ENCODE measurements at places on chromosomes 3 and 15.

GRCh38 chr3:133868186-133868585, 27.5 kb downstream of the RAB6B start:
- no peak for DNase-seq

- DNase-seq, result no peak
Measured at GRCh38 chr3:186329589-186329988, 32.4 kb downstream of the DGKG start.

GRCh38 chr3:114320246-114320645, 26.4 kb downstream of the TIGIT start:
- no peak for DNase-seq

DNA sequence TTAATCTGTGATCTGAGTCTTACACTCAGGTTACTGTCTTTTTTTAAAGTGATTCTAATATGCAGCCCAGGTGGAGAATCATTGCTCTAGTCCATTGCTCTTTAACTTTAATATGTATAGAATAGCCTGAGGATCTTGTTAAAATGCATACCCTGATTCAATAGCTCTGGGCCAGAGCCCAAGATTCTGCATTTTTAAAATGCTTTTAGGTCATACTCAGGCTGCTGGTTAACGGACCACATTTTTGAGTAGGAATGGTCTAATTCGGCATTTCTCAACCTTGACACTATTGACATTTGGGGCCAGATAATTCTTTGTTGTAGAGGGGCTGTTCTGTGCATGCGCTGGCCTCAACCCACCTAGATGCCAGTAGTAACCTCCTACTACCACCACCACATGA, 20.9 kb upstream of the FSTL1 start:
- no peak for DNase-seq

GRCh38 chr3:113143353-113143752, 68.0 kb upstream of the BOC start:
- DNase-seq, result no peak

GRCh38 chr3:83926291-83926690, 1032.5 kb upstream of the CADM2 start:
- DNase-seq, result no peak

DNA sequence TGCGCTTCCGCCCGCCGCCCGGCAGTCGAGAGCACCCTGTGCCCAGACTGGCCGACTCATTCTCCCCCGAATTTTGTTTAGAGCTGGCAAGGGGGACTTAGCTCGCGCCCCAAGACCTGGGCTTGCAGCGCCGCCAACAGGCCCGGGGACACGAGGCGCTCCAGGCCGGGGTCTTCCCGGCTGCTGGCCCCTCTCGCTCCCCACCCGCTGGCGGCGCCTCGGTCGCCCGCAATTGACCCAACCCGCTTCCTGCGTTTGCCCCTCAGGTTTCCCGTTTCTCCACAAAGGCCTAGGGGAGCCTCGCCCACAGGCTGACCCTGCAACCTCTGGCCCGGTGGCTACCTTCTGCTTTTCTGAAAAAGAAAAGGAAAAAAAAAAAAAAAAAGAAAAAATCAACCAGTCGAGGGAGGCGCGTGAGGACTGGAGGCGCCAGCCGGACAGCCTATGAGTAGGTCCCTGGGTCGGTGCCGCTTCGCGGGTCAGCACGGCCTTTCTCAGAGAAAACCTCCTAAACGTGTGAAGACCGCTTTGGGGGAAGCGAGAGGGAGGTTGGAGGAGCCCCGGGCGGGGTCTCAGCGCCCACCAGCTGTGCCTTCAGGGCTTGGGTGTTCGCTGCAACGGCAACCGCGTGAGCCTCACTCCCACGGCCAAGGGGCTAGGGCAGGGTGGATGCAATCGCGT, 7.2 kb downstream of the FOXL2 start:
- DNase-seq, result no peak

DNA sequence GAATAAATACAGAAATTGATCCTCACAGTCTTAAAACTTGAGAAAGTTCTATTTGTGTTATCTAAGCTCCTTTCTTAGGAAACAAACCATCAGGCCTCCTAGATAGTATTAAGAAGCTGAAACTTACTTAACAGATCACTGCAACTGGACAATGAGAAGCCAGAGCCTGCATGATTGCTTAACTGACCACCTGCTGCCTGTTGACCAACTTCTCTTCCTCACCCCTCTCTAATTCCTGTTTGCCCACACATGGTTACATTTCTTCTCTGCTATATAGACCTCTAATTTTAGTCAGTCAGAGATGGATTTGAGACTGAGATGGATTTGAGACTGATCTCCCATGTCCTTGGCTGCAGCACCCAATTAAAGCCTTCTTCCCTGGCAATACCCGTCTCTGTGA, 13.5 kb downstream of the CCPG1 start:
- no peak for DNase-seq

- no peak for DNase-seq
Measured at GRCh38 chr15:90873998-90874605, 5.7 kb downstream of the FURIN start.

- DNase-seq, result no peak
Measured at GRCh38 chr15:100762913-100763834, 116.5 kb upstream of the ALDH1A3 start.

DNA sequence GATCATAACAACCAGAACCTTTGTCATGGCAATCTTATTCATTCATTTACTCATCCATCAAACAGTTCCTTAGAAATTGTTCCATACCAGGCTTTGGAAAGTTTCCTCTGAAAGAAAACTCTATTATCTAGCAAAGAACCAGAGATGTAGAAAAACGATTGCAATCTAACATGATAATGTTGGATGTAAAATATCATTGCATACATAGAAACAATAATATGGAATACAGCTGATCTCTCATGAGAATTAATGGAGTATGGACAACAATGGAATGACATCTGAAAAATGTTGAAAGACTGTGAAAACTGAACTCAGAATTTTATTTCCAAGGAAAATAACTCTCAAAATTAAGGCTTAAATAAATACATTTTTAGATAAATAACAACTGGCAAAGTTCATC, 665.4 kb downstream of the NLGN1 start:
- no peak for DNase-seq

DNA sequence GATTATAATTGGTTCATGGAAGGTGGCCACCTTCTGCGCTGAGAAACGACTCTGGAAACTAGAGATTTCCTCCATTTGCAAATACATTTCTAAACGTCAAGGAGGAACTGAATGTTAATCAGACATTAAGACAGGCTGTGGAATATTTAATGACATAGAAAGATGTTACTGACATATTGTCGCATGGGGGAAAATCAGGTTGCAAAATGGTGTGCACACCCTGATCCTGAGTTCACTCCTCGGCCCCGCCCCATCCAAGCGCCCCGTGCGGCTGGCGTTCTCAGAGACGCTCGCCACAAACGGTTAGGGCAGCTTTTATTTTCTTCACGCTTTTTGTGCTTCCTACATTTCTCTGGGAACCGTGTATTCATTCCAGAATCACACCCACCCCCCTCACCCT, 10.7 kb downstream of the H1-8 start:
- DNase-seq, result no peak

- DNase-seq, result no peak
Measured at GRCh38 chr3:195757438-195757770, 36.6 kb downstream of the MUC20 start.

GRCh38 chr15:48374472-48374871, 43.2 kb downstream of the DUT start:
- DNase-seq, result no peak

DNA sequence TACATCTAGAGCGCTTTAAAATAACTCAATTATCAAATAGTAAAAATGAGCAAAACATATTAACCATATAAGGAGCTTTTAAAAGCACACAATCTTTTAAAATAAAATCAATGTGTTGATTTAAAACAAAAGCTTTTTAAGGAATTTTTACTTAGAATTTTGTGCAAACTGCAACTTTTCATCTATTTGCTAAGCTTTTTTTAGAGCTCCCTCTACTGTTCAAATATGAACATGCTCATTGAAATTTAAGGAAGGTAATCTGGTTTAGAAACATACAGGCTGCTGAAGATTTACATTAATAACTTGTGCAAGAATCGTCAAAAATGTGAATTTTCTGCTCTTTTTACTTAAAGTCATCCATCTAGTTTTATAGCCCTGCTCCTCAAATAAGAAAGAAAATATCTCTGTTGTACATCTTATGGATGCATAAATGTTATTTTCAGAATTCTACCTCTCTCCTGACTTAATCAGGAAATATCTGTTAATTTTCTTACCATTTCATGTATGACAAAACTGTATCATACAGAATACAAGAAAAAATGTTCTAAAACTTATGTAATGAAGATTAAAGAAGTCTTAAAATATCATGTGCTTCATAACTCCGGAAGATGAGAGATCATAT, 469.4 kb upstream of the ROBO2 start:
- no peak for DNase-seq

DNA sequence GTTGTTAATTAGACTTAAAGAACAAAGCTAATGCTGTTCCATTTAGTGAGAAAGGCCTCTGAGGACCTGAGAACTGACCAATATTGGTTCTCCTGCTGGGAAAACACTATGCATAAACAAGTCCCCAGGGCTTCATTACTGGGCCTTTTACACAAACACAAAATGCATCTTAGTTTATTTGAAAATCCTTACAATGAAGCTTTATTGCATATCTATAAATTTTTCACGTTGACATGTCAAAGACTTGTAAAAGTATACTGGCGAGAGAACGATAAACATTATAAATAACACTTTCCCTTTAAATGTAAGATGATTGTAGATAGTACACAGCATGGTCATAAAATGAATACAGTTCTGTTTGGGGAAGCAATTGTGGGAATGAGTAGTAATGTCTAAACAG, 151.7 kb downstream of the ROBO2 start:
- DNase-seq, result no peak

DNA sequence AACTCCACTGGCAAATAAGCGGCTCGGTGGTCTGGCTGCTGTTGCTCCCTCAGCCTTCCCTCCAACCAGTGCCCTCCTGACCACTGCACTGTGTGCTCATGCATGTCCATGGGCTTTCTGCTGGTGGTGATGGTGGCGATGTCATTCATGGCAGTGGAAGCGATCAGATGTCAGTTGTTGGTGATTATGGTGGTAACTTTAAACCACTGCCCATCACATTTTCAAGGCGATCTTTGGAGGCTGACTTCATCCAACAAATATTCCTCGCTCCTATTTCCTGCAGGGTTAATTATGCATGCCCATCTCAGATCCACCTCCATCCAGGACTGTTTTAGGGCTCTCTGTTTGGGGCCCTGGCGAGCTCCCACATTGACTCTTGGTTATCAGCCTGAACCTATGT, 13.4 kb upstream of the HCN4 start:
- no peak for DNase-seq

DNA sequence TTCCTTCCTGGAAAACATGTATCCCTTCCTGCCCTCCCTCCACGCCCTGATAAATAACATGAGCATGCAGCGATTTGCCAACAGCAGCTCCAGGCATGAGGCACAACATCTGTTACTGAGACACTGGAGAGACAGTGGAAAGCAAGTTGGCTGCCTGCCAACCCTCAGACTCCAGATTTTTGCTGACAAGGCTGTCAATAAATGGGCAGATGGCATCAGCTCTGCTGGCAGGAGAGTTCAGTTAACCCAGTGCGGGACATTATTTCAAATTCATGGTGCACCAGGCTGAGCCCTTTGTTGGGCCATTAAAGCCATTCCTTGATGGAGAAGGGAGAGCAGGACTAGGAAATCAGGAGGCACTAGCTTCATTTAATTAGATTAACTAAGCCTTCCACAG, 293.3 kb downstream of the MEX3B start:
- no peak for DNase-seq

DNA sequence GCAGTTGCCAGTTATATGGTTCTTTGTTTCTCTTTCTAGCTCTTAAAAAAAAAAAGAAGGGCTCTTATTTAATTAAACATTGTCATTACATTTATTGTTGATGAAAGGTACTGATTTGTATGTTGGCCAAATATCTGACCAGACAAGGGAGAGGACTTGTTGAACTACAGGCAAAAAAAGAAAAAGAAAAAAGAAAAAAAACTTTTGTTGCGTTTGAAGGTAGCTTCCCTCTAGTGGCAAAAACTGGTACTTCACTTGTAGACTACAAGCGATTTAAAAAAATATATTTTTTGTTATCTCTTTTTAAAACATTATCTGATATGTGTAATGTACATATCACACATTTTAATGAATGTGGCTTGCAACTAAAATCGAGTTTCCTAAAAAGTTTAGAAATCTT, 280.6 kb downstream of the ROBO2 start:
- DNase-seq, result no peak

GRCh38 chr3:32217339-32217738, 21.1 kb upstream of the CMTM8 start:
- no peak for DNase-seq

DNA sequence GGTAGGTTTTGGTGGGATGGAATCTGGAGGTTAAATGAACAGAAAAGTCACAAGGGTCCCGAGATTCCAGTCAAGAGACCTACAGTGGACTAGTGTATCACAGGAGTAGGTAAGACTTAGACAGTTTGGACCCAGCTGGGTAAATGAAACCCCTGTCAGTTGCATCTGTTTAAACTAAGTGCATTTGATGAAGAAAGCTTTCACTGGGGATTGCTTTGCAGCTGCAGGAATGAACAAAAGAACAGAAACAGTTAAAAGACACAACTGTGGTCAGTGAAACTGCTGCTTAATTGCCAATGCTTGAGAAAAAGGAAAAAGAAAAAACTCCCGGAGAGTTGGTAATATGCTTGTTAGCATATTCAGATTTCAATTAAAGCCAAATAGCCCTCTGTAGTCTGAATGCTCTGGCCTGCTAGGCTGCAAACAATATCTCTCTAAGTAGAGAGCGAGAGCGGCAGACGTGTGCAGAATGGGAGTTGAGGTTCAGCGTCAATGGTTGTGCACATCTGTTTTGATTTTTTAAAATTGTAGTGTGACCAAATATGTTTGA, 37.1 kb downstream of the OXNAD1 start:
- DNase-seq, result no peak

- no peak for DNase-seq
Measured at GRCh38 chr15:43492266-43492665, 690 bp downstream of the TP53BP1 start.

GRCh38 chr3:101270149-101270548, 50.2 kb downstream of the IMPG2 start:
- no peak for DNase-seq

DNA sequence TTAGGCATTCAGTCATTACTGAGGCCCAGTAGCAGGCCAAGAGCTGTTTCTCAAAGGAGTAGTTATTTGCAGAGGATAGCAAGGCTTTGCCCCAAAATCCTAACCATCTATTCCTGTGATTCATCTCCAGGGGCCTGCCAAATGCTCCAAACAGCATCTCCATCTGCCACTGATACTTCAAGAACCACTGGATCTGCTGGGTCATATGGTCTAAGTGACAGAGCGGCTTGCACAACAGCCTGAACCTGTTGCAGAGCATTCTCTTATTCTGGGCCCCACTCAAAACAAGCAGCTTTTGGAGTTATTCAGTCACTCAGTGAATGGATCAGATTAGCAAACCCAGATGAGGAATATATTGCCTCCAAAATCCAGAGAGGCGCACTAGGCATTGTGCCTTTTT, 68.8 kb upstream of the ALDH1A3 start:
- no peak for DNase-seq

GRCh38 chr15:89130201-89130600, 41.9 kb downstream of the ABHD2 start:
- no peak for DNase-seq

GRCh38 chr3:40637906-40638305, 113.1 kb downstream of the ZNF621 start:
- DNase-seq, result no peak
